ENCODE measurements at places on chromosomes 6 and 20.

- no peak for DNase-seq
These were observed 315.8 kb upstream of the SOX4 start for GRCh38 chr6:21277601-21278374.

GRCh38 chr6:45531999-45532595 lies 154.4 kb upstream of the SUPT3H start:
- DNase-seq = no peak

DNA sequence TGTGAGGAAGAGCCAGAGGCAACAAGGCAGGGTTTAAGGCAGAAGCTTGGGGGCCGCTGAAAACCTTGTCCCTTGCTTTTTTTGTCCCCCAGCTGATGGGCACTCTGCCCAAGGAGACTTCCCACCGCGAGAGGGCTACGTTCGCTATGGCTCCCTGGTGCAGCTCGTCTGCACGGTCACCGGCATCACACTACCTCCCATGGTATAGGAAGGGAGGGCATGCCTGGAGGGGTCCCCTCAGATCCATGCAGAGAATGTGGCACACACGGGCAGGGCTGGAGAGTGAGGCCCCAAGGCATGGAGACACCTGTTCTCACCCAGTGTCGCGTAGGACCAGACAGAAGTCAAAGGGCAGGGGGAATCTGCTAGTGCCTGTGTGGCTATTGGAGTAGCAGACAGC lies 5.8 kb upstream of the MATN4 start:
- no peak for DNase-seq

- no peak for DNase-seq
These were observed 21.0 kb downstream of the PPARD start for GRCh38 chr6:35363293-35363750.

GRCh38 chr6:106085692-106085983 lies 498 bp upstream of the PRDM1 start:
- no peak for DNase-seq

DNA sequence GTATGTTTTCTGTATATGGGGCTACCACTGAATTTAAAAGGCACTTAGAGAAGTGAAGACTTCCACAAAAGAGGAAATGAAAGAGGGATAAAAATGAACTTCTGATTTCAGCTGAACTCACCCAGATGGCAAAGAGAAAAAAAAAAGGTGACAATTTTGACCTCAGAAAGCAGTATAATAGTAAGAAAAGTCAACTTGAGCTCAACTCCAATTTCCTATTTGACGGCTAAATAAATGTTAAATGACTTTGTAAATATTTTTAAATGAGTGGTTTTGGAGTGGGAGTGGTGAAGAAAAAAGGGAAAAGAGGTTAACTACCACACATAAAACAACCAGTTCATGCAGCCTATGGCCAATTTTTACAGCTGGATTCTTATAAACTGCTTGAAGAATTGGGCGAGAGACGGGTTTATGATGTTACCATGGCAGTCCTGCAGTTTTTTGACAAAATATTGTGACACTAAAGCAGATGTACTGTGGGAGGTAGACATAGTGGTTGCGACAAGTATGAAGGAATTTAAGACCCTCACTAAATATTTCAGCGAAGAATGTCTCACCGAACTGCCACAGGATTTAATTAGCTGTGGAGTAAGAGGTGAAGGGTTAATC lies 49.8 kb upstream of the ADTRP start:
- DNase-seq = no peak

GRCh38 chr6:75135450-75135849 lies 70.4 kb downstream of the COL12A1 start:
- DNase-seq = no peak

- DNase-seq = no peak
These were observed 8.5 kb upstream of the STK38 start for GRCh38 chr6:36555750-36556252.

DNA sequence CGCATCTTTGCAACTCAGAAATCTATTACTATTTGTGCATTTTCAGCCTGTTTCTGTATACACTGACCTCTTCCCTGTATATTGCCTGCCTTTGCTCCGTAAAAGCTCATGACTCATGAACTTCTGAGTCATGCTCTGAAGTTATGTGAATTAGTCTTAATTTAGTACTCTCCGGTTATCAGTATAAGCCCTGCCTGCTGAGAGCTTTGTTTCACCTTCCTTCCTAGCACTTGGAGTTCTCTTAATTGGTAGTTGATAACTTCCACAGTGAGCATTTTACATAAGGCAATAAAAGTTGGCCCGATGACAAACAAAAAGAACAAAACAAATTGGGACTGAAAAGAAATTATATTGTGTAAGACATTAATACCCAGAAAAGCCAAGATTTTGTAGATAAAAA lies 231.4 kb downstream of the GJA1 start:
- no peak for DNase-seq

GRCh38 chr6:74597266-74597665 lies 608.6 kb downstream of the COL12A1 start:
- no peak for DNase-seq

GRCh38 chr6:89216411-89216810 lies 747 bp downstream of the GABRR1 start:
- no peak for DNase-seq

DNA sequence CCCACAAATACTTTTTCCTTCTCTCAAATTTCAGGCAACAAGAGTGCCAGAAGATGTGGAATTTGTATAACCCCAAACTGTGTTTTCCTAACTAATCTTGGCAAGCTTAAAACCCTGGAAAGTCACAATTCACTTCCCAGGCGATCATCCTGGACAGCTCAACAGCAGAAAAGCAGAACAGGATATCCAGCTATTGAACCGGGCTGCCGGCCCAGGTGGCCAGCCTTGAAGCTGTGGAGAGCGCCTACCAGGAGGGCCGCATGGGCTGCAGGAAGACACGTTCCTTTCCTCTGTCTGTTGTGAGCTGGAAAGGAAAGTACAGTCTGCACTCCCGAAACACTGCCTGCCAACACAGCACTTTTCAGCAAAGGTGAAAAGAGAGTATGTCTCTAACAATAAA lies 719.7 kb upstream of the MARCKS start:
- DNase-seq = no peak

DNA sequence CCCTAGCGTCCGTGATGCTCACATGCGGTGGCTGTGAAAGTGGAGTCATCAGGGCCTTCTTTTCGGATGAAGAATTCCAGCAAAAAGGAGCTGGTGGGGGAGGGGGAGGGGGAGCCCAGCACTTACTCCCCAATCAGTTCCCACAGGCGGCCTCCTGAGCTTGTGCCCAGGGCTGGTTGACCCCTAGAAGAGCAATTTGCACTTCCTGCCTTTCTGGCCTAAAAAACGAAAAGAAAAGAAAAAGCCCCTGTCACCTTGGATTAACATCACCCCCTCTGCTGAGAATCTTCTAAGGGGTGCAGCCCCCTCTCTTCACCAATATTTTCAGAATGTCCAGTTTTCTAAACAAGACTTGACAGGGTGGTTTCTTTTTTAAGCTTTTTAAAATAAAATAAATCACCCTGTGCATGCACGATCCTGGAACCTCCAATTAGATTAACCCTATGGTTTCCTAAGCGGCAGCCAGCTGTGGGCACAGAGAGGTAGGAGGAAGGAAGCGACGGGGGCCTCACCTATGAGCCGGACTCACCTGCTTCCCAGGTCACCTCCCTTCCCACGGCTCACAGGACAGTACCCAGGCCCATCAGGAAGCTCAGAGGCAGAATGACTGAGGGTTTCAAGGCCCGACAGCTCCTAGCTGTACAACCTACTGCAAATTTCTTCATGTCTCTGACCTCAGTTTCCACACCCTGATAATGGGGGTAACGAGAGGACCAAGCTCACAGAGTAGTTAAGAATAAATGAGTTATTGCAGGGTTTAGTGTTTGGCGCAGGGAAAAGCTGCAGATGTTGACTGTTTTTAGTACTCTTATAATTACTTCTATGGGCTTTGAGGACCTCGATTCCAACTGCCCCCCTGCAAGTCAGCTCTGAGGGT lies 10.5 kb upstream of the TGM2 start:
- DNase-seq = no peak
